Sigmoid colon (tissue), 7 donors: ENCODE measurements at places on chromosomes 13 and 19. TPM values are rescaled to one million over a fixed set of nuclear protein-coding genes. Genes with fewer than 3 reads are reported as not detected.

ZNF85 gene
- total RNA-seq, result 3.6 TPM

GRAMD1A gene
- total RNA-seq, result 55.7 TPM

CEACAM7 gene
- total RNA-seq, result 0.49 TPM

RDH8 gene
- not detected for total RNA-seq

FPR2 gene
- 0.36 TPM for total RNA-seq

SIGLEC5 gene
- 0.55 TPM for total RNA-seq

CYP2A7 gene
- total RNA-seq, result 0.36 TPM

SUPT5H gene
- 72.1 TPM for total RNA-seq

RASGRP4 gene
- 3.5 TPM for total RNA-seq

VRK3 gene
- total RNA-seq, result 17.4 TPM

COLGALT1 gene
- total RNA-seq, result 49.6 TPM

GPR12 gene
- total RNA-seq, result 0.14 TPM

CFAP97D2 gene
- total RNA-seq, result not detected

UHRF1 gene
- 1.4 TPM for total RNA-seq

PPM1N gene
- 1.9 TPM for total RNA-seq

CDADC1 gene
- 6.5 TPM for total RNA-seq
